ENCODE measurements at places on chromosomes 6 and 20.

DNA sequence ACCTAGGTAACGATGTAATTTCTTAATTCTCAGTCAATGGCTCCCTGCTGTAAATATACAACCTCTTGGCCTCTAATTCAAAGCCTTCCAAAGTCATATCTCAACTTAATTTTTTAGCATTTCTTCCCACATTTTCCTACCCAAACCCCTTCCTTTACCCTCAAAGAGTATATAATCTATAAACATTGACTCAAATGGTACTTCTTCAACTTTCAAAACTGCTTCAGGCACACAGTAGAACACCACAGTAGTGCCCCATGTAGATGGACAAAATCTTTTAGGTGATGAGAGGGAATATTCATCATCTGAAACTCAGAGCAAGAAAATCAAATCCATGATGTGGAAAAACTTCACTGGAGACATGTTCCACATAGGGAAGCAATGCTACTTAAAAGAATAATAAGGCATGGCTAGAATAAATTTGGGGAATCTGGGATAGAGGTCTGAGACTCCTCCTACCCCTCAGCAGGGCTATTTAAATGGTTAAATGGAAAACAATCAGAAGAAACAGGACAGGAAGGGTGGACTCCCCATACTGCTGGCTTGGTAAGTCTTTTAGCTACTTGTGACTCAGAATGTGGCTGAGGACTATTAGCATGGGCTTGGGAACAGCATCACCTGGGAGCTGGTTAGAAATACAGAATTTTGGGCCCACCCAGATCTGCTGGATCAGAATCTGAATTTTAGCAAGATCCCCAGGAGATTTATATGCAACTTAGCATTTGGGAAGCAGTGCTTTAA, 6.4 kb downstream of the SLC22A2 start:
- DNase-seq, result no peak

- no peak for DNase-seq
Observed at GRCh38 chr6:158761746-158762145, 57.4 kb downstream of the EZR start.

DNA sequence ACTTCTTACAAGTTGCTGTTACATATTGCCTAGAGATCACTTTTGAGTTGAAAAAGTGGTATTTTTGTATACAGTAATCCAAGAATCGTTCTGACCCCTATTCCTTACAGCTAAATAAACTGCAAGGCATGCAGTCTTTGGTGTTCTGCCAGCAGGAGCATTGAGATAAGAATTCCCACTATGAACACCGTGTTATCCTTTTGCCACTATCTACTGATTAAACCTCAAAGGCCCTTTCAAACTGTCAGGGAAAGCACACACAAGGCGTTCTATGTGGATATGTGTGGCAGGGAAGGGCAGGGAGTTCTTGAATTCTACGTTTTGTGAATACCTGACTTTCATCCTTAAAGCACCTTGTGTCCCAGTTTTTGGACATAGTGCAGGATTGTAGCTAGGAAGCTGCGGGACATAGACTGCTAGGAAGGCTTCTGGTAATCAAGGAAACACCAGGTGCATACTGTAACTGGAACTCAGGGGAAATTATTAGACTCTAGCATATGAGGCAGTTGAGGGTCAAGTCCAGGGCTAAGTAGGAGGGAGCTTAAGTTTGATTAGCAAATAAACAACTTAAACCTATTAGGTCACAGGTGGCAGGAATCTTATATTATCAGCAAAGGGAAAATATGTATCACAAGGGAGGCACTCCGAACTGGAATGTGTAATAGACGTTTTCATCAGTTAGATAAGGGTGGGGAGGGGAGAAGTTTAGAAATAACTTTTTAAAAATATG, 506.6 kb downstream of the RNF144B start:
- DNase-seq, result no peak

GRCh38 chr6:96743496-96743895, 93.8 kb downstream of the GPR63 start:
- DNase-seq, result no peak

DNA sequence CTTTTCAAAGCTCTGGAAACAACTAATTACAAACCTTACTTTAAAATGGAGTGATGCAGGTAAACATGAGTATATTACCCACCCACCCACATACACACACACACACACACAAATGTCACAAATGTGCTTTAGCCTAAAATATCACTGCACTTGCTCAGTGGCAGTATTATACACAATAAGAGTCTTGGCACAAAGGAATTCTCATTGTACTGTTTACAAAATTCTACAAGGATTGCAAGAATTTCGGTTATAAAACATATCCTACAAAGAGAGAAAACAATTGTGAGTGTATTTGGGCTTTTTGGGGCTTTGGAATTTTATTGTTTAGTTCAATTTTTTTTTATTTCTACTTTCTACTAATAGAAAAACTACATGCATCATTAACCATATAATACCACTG, 113.2 kb upstream of the BEND6 start:
- no peak for DNase-seq

DNA sequence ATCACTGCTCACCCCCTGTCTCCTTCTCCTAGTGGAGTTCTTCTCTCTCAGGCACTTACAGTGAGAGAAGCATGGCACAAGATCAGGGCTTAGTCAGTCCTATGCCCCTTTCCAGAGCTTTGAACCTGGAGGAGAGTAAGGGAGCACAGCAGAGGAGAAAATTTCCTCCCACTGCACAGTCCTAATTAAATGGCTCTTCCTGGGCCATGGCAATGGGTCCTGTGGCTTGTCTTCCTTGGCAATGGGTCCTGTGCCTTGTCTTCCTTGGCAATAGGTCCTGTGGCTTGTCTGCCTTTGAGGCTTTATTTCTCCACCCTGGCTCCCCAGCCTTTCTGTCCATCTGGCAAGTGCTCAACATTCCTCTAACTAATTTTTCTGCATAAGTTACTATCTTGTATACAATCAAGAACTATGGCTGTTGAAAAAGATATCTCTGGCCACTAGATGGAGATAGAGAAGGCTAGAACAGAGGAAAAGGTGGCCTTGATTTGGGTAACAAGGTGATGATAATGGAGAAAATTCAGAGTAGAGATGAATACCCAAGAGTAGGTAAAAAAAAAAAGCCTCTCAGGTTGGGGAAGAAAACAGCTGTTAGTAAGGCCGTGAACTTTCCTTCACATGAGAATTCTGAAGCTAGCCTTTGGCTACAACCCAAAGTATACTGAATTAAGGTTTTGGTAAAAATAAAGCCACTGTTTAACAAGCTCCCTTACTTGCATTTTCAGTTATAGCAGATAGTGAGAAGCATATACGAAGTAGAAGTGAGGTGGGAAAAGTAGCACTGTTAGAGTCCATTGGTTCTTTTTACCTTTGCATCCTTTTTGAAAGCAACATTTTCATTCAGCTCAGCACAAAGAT, 504.9 kb downstream of the DOK5 start:
- DNase-seq, result no peak

GRCh38 chr20:62320581-62321354, 18.0 kb downstream of the ADRM1 start:
- DNase-seq, result no peak

GRCh38 chr20:61135968-61136367, 116.1 kb upstream of the CDH4 start:
- no peak for DNase-seq

GRCh38 chr6:87183687-87184086, 28.3 kb downstream of the ZNF292 start:
- DNase-seq, result no peak

DNA sequence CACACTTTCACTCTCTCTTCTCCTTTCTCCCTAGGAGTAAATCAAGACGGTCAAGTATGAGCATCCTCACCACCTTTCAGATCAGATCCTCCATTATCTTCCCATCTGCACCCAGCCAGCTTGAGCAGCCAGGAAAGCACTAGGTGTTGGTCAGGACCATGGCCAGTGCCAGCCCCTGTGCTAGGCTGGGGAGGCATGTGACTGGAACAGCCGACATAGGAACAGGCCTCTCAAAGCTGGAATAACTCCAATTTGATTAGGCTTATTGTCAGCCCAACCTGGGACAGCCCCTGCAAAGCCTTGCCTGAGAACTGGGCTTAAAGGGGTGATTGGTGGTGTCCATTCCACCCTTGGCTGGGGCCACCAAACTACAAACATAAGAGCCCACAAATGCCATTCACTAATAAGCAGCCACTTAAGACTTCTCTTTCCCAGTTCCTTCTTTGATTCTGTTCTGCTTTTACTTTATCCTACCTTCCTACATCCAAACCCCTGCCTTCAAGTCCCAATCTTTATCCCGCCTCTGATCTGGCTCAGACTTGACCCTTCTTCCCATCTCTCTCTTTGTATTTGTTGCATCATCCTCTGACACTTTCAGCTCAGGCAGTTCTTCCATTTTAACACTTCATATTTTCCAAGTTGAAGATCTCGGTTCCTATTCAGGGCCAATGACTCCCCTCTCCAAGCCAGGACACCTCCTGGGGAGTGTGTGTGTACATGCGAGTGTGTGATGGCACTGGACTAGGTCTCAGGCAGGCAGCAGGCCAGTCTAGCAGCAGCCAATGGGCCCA, 4.5 kb upstream of the TREM2 start:
- no peak for DNase-seq

GRCh38 chr20:60209048-60209447, 250.8 kb downstream of the CDH26 start:
- no peak for DNase-seq

DNA sequence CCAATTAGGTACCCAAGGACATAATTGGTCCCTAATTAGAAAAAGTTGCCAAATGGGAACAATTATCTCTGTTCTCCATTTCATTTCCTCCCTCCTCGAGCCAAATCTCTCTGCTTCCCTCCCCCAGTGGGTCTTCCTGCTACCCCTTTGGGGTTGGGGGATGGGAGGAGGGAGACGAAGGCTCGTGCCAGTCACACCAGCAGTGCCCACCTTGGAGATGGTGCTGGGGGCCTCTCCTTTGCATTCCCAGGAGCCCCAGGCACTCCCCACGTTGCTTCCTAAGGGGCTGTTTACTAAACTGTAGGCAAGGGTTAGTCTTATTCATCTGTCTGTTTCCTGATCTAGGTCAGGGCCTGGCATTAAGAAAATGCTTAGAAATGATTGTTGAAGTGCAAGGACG, 33.1 kb downstream of the MDFI start:
- DNase-seq, result no peak

All from stimulated activated CD4-positive, alpha-beta T cell treated with anti-CD3 and anti-CD28 coated beads, TNF-alpha, amount 100 ng/mL, for 24 hours (primary cell).